Activated B cell treated with CpG ODN at 0.5 μM for 24 hours (primary cell): ENCODE measurements at places on chromosomes 2 and 18.

DNA sequence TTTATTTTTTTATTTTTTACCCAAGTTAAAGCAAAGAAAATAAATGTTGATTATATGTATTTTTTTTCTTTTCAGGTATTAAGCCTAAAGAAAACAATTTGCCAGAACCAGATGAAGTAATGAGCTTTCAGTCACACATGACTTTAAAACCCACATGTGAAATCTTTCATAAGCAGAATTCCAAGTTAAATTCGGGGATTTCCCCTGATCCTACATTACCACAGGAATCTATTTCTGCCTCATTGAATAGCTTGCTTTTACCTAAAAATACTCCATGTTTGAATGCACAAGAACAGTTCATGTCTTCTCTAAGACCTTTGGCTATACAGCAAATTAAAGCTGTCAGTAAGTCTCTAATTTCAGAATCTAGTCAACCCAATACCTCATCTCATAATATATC lies 26.6 kb downstream of the GEN1 start:
- H3K4me3 ChIP-seq: no peak overlapping the region
- peaks cover 70% of the 10 kb centered on the region for H3K36me3 ChIP-seq
- H3K4me1 ChIP-seq: peaks cover 11% of the 10 kb centered on the region
- H3K27ac ChIP-seq: no peak overlapping the region

DNA sequence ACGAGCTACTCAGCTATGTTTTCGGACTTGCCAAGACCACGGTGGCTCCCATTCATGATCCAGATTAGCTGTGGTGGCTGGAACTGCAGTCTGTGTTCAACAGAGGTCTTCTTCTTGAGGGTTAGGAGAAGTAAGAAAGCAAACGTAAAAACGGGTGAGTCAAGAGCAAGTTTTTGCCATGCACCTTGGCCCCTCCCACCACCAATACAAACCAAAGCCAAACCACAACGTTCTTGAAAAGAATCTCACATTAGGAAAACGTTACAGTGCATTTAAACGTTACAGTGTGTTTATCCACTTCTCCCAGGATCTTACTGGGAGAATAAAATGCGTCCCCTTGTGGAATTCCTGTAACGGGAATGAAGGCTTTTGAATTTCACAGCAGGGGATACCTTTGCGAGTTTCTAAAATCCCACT lies 725 bp downstream of the FBXO48 start:
- H3K27ac ChIP-seq: peak overlapping the region; percentile 93
- peaks cover 29% of the 10 kb centered on the region for H3K4me1 ChIP-seq
- peaks cover 10% of the 10 kb centered on the region for H3K36me3 ChIP-seq

DNA sequence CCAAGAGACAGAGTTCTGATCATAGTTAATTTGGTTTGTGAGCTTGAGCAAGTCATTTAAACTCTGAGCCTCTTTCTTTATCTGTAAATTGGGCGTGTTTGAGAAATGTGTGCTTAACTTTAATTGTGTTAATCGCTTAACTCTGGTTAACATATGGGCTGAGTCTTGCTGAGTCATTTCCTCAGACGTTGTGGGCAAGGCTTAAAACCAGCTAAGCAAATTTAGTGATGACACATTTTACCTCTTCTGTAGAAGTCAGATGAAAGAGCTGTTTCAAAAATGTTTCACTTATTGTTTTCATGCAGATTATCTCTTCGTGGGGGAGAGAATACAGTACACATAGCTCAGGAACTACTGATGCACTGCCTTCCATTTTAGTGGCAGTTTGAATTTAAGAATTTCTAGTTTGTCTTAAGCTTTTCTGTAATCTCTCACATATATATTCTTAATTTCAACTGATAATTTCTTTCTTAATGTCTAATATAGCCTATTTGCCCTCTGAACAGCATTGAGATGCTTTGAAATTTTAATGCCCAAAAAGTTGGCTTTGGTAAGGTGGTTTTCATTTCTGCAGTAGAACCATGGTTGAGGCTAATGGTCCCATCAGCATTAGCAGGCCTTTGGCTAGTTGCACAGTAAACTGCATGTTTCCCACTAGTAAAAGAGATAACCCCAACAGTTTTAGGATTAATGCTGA lies 34.9 kb downstream of the RAB10 start:
- DNase-seq: no peak
- H3K4me1 ChIP-seq: peaks cover 45% of the 10 kb centered on the region
- H3K4me3 ChIP-seq: no peak overlapping the region
- H3K27ac ChIP-seq: peak overlapping the region; percentile 63

DNA sequence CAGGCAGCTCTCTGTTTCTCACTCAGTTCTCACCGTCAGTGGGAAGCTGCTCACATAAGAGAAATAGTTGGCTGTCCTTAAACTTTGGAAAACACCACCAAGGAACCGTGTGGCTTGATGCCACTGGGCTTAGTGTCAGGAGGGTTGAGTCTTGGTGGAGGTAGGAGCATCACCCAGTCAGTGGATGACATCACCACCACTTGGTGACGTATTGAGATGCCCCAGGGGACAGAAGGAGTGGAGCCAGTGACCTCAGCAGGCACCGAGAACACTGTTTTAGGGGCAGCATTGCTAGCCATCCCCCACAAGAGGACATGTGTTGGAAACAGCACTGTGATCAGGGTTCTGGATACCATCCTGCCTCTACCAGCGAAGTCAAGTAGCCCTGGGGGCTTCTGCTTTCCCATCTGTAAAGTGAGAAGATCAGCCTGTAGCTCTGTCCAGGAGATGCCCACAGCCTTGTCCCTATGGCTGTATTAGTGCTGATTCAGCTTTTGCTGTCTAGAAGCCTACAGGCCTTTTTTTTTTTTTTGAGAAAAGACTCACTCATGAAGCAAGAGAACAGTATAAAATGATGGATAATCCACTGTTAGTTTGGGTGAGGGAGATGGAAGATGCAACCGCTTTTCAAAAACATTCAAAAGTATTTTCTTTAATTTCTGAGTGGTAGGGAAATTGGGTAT lies 66.2 kb downstream of the TSN start:
- DNase-seq: no peak
- no peak overlapping the region for H3K27ac ChIP-seq
- no peaks in the 10 kb centered on the region for H3K36me3 ChIP-seq
- no peak overlapping the region for H3K4me3 ChIP-seq

- DNase-seq: no peak
- H3K4me3 ChIP-seq: peak overlapping the region; percentile 70
- H3K4me1 ChIP-seq: peaks cover 4% of the 10 kb centered on the region
- no peaks in the 10 kb centered on the region for H3K36me3 ChIP-seq
- no peak overlapping the region for H3K27ac ChIP-seq
Observed at GRCh38 chr18:74171910-74172606, 23.7 kb downstream of the TIMM21 start.

DNA sequence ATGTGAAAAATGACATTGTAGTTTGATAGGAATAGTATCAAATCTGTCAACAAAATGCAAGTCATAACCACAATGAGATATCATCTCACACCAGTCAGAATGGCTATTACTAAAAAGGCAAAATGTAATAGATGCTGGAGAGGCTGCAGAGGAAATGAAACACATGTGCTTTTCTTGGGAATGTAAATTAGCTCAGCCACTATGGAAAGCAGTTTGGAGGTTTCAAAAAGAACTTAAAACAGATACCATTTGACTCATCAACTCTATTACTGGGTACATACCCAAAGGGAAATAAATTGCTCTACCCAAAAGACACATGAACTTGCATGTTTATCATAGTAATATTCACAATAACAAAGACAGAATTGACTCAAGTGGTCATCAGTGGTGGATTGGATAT lies 572.6 kb downstream of the TRIB2 start:
- H3K4me1 ChIP-seq: no peaks in the 10 kb centered on the region
- H3K27ac ChIP-seq: no peak overlapping the region
- H3K4me3 ChIP-seq: no peak overlapping the region

- H3K4me1 ChIP-seq: no peaks in the 10 kb centered on the region
- DNase-seq: no peak
- no peaks in the 10 kb centered on the region for H3K27me3 ChIP-seq
Observed at GRCh38 chr2:86136141-86136540, 30.1 kb downstream of the PTCD3 start.

- no peaks in the 10 kb centered on the region for H3K36me3 ChIP-seq
- no peak overlapping the region for H3K27ac ChIP-seq
- peaks cover 4% of the 10 kb centered on the region for H3K4me1 ChIP-seq
- no peak for DNase-seq
- H3K27me3 ChIP-seq: peaks cover 4% of the 10 kb centered on the region
Observed at GRCh38 chr2:2116657-2117056, 214.4 kb downstream of the MYT1L start.

GRCh38 chr2:188833799-188834198 lies 140.4 kb upstream of the COL3A1 start:
- H3K4me1 ChIP-seq: no peaks in the 10 kb centered on the region
- no peak overlapping the region for H3K4me3 ChIP-seq
- H3K27me3 ChIP-seq: no peaks in the 10 kb centered on the region
- no peak overlapping the region for H3K27ac ChIP-seq
- DNase-seq: no peak

DNA sequence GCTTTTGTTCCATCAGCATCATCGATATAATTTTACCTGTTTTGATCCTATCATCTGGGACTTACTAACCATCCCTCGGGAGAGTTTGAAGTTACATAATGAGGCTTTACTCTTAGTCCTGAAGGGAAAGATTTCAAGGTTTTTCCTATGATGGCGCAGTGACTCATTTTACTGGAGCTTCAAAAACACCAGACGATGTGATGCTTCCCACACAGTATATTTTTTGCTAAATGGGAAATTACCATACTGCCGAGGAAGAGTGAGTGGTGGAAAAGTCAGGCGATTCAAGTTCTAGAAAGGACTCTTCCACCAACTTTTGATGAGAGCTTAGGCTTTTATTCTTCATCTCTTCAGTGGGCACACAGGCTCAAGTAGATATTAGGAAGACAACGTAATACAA lies 44.6 kb upstream of the GCG start:
- H3K27me3 ChIP-seq: peaks cover 15% of the 10 kb centered on the region
- DNase-seq: no peak
- no peak overlapping the region for H3K4me3 ChIP-seq
- no peak overlapping the region for H3K27ac ChIP-seq

GRCh38 chr18:30135938-30136337 lies 906.6 kb downstream of the DSC3 start:
- H3K4me1 ChIP-seq: no peaks in the 10 kb centered on the region
- no peaks in the 10 kb centered on the region for H3K27me3 ChIP-seq
- H3K4me3 ChIP-seq: no peak overlapping the region
- DNase-seq: no peak

DNA sequence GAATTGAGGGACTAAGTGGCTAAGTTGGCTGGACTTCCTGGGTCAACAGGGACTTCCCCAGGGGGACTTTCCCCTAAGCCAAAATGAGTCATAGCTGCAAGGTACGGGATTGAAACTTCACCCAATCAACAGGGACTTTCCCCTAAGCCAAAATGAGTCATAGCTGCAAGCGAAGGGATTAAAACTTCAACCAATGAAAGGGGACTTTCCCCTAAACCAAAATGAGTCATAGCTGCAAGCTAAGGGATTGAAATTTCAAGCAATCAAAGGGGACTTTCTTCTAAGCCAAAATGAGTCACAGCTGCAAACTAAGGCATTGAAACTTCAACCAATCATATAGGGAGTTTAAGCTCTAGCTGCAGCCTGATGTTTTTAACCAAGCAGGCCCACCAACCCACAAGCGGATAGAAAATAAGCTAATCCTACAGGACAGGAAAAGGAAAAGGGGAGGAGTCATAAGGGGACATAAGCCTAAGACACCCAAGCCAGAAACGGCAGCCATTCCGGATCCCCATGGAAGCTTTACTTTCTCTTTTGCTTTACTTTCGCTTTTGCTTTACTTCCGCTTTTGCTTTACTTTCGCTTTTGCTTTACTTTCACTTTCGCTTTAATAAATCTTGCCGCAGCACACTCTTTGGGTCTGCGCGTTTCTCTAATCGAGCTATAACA lies 1375.4 kb upstream of the CELF4 start:
- DNase-seq: no peak
- peak overlapping the region; percentile 81 for H3K4me3 ChIP-seq
- peaks cover 4% of the 10 kb centered on the region for H3K36me3 ChIP-seq

DNA sequence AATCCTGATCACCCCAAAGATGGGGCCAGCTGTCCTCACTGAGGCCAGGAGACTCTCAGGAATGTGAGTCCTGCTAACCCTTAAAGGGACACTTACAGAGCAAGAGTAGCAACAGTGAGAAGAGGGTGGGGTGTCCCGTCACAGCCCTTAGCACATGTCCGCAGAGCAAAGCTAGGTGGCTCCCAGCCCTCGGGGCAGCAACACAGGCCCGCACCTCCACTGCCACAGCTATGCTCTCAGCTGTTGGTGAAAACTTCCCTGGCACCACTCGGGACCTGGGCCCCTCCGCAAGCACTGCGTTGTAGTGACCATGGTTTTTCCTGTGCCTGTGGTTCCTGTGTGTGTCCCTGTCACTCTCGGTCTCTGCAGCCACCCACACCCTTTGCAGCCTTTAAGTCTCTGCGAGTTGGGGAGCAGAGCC lies 76.4 kb upstream of the UXS1 start:
- no peak overlapping the region for H3K27ac ChIP-seq
- H3K4me1 ChIP-seq: peaks cover 16% of the 10 kb centered on the region
- no peak for DNase-seq
- peaks cover 6% of the 10 kb centered on the region for H3K27me3 ChIP-seq
- no peaks in the 10 kb centered on the region for H3K36me3 ChIP-seq
